ENCODE measurements at places on chromosomes 12 and 14.
A peak's percentile ranks its signal among the peaks of the same experiment; 100 is the strongest.

DNA sequence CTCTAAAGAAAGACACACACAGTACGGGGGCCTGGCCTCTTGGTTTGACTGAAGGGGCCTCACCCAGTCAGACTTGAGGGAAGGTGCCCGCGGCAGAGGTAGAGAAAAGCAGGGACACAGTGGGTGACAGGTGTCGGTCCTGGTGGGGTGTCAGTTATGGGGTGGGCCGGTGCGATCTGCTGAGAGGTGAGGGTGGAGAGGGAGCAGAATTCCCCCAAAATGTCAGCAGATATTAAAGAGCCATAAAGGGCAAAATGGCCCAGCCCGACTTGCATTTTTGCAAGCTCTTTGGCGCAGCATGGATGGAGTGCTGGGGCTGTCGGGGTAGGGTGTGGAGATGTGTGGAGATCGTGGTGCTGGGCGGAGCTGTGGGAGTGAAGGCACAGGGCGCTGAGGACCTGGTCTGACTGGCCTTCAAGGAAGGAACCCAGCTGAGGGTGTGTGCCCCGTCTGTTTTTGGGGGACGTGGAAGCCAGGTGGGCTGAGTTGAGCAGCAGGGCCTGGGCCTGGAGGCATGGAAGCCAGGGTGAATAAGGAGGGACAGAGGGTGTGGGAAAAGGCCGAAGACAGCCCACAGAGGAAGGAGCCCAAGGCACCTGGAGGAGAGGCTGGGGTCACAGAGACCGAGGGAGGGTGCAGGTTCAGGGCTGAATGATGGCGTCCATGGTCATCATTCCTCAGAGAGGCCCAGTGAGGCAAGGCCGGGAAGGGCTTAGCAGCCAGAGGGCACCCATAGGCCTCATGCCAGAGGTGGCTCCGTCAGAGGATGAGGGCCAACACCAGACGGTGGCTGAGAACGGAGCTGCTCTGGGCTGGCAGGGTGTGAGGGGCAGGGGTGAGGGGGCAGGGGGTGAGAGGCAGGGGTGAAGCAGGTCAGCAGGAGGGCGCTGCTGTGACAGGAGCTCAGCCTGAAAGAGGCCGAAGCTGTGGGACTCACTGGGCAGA lies 48.2 kb upstream of the DYNC1H1 start:
- no peak for DNase-seq

GRCh38 chr14:65128096-65128495 lies 25.8 kb upstream of the MAX start:
- DNase-seq, result no peak

DNA sequence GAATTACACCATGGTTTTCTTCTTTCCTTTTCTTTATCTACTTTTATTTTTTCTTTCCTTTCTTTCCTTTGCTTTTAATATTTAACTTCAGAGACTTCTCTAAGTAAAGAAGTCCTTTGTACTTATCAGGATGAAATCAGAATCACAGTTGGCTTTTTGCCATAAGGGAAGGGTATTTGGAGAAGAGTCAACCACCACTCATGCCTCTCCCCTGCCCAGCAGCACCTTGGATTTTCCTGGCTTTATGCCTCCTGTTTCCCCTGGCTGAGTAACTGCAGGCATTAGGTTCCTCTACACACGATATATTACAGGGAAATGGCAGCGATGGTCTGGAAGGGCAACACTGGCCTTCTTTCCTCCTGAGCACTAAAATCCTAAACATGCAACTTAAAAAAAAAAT lies 266.4 kb upstream of the CAND1 start:
- no peak for DNase-seq

DNA sequence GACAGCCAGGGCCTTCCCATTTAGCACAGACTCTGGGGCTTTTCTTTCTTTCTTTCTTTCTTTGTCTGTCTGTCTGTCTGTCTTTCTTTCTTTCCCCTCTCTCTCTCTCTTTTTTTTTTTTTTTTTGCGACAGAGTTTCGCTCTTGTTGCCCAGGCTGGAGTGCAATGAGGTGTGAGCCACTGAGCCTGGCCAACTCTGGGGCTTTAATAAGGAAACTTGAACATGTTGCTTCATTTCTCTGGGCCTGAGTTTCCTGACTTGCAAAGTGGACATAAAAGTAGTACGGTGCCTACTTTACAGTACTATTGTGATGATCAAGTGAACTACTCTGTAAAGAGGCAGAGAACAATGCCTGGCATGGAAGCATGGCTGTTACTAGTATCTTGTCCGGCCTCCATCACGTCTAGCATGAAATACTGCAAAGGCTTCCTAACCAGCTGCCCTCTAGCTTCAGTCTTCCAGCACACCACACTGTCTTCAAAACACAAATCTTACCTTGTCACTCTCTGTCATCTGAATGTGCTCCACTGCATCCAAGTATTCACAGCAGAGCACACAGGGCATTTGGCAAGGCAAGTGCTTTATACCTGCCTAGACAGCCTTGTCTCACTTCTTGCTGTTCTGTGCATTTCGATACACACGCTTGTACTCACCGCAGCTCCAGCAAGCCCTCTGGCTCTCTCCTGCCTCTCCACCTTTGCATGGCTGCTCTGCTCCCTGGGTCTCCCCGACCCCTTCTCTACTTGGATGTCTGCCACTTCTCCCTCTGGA lies 96.7 kb downstream of the IRF2BPL start:
- DNase-seq, result no peak

- DNase-seq, result no peak
These were observed 55.1 kb upstream of the ARID2 start for GRCh38 chr12:45674181-45674977.

DNA sequence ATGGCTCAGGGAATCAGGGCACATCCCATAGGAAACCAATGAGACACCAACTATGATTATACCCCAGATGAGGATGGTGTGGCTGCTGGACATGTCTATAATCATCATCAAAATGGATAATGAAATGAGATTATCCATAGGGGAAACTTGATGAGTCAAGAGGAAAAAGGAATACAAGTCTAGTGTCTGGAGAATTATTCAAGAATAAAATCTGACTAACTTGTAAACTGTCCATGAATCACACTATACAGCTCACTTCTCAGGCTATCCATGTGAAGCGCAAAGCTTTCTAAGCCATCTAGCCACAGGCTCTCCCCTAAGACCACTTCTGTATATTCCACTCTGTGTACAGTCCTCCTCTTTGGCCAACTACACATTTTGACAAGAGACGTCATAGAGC lies 52.5 kb downstream of the DUSP16 start:
- DNase-seq, result no peak

DNA sequence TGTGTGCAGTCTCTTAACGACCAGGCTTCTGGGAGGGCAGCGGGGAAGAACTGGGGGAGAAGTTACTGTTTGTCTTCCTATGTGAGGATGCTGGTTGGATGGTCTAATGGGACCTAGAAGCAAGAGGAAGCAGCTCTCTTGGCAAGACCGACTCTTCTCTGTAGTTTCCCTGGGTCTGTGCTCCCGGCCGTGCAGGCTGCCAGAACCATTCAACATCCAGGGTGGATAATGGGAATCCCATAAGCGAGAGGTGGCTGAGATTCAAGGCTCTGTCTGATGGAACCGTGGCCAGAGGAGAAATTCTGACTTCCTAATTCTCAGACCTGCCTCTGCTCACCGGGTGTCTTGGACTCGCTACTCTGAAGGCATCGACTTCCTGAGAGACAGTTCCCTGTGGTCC lies 561.0 kb upstream of the TBX3 start:
- no peak for DNase-seq

DNA sequence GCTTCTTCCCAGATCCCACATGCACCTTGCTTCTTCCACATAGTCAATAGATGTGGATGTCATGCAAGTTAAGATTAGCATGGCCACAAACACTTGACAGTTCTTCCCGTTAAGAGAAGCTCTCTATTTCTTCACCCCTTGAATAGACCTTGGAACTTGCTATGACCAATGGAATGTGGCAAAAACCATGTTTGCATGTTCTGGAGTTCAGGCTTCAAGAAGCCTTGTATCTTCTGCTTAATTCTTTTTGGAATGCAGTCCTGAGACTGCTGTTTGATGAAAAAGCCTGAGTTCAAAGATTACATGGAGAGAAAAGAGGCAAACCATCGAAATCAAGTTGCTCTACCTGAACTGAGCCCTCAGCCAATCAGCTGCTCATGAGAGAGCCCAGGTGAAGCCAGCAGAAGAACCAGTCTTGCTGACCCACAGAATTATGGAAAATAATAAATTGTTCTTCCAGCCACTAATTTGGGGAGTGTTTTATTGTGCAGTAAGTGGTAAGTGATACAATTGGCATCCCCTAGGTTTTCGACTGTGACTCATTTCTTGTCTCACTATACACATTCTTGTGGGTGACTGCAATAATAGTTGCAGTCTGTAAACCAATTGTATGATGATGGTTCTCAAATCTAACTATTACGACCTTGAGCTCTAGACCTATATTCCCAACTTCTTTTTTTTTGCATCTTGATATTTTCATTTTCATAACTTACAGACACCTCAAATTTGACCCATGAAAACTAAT lies 12.6 kb downstream of the RASSF9 start:
- DNase-seq, result no peak

DNA sequence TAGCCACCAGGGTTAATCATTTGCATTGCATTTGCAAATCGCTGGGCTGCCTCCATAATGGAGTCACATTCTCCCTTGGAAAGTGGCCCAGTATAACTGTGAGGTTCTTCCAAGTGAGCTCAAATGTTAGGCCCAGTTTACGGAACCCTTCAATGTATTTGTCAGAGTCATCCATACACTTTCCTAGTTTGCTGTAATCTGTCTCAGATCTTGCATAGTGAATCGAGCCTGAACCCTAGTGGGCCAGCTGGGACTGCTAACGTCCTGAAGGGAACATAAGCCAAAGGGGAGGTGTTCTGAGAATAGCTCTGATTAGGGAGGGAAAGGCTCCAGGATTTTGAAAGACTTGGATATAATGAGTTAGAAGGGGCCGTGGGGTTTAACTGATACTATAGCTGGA lies 406.3 kb downstream of the SLC6A15 start:
- DNase-seq, result no peak

GRCh38 chr12:95859344-95859816 lies 628 bp downstream of the SNRPF start:
- DNase-seq, result no peak

DNA sequence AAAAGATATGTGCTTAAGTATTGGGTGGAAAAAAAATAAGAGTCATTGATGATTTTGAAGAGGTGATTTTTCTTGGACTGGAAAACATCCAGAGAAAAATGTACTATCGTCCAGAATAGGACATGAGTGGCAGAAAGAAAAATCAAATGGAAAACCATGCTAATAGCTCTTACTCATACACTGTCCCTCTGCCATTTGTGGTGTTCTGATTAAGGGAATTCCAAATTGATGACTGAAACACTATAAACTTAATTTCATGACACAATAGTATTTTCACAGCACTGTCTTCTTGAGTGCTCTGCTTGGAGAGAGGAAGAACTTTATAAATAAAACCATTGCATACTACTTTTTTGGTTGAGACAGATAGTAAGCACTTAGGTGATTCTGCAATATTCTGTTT lies 72.4 kb downstream of the USP15 start:
- DNase-seq, result no peak

GRCh38 chr12:27696864-27697564 lies 767 bp downstream of the REP15 start:
- DNase-seq, result no peak

- DNase-seq, result no peak
These were observed 1.8 kb downstream of the TM7SF3 start for GRCh38 chr12:27012239-27012981.

DNA sequence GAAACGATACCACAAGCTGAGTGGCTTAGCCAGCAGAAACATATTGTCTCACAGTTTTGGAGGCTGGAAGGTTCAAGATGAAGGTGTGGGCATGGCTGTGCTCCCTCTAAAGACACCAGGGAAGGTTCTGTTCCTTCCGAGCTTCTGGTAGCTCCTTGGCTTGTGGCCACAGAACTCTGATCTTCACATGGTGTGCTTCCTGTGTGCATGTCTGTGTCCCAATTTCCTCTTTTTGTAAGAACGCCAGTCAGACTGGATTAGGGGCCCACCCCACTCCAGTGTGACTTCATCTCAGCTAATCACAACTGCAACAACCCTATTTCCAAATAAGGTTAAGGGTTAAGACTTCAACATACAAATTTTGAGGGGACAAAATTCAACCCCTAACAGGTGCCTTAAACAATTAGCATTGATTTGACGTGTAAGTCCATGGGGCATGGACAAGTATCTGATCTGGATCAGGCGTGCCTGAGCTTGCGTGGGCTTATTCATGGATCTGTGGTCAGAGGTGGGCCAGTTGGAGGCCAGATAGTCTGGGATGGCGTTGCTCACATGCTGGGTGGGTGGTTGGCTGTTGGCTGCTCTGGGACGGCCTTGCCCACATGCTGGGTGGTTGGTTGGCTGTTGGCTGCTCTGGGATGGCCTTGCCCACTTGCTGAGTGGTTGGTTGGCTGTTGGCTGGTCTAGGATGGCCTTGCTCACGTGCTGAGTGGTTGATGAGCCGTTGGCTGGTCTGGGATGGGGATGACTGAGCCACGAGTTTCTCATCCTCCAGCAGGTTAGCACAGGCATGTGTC lies 88.5 kb downstream of the LGMN start:
- DNase-seq, result no peak

- no peak for DNase-seq
These were observed 339.3 kb downstream of the BCL11B start for GRCh38 chr14:98932431-98933325.

DNA sequence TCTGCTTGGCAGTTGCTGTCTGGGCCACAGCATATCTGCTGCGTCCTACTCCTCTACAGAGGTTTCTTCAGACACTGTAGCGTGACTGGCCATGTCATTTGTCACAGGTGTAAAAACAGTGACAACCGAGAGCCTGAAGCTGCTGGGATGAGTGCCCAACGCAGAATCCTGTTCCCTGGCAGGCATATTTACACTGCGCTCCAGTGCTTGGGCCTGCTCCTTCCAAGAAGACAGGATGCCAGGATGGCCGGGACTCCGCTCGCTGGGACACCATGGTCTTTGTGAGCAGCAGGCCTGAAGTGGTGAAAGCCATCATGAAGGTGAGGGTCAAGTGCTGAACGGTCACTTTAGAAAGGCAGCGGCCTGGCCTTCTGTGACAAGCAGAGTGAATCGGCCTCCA lies 171.4 kb downstream of the EMP1 start:
- no peak for DNase-seq

- DNase-seq, result no peak
These were observed 53.8 kb upstream of the USP44 start for GRCh38 chr12:95605087-95605486.

DNA sequence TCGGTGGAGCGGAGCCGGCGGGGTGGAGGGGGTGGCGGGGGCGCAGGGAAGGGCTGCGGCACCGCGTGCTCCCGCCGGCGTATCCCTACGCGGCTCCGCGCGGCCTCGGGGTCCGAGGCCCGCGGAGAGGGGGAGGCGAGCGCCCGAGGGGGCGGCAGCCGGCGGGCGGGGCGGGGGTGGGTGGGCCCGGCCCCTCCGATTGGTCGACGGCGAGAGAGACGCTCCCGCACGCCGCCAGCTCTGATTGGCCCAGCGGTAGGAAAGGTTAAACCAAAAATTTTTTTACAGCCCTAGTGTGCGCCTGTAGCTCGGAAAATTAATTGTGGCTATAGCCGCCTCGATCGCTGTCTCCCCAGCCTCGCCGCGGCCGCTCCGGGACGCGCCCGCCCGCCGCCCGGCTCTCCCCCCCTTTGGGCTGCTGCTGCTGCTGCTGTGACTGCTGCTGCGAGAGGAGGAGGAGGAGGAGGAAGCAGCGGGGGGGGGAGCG lies at the start of gene FOXG1:
Gene FOXG1, plus strand, starts transcription at position 319 of the 487 bp plus-strand sequence. CDS start 493 bp downstream, outside the sequence.
- peak; percentile 90 for DNase-seq

- DNase-seq, result no peak
These were observed 3.4 kb upstream of the FRMD6 start for GRCh38 chr14:51648296-51648695.

GRCh38 chr12:89461190-89461589 lies 63.4 kb downstream of the GALNT4 start:
- no peak for DNase-seq

GRCh38 chr12:96425321-96425720 lies 25.1 kb upstream of the CDK17 start:
- no peak for DNase-seq

Measured in NCI-H510A (cell line).